NCI-H1092 treated with DMSO at 0.1 percent for 48 hours (cell line): ENCODE measurements at places on chromosomes 6 and 20.

DNA sequence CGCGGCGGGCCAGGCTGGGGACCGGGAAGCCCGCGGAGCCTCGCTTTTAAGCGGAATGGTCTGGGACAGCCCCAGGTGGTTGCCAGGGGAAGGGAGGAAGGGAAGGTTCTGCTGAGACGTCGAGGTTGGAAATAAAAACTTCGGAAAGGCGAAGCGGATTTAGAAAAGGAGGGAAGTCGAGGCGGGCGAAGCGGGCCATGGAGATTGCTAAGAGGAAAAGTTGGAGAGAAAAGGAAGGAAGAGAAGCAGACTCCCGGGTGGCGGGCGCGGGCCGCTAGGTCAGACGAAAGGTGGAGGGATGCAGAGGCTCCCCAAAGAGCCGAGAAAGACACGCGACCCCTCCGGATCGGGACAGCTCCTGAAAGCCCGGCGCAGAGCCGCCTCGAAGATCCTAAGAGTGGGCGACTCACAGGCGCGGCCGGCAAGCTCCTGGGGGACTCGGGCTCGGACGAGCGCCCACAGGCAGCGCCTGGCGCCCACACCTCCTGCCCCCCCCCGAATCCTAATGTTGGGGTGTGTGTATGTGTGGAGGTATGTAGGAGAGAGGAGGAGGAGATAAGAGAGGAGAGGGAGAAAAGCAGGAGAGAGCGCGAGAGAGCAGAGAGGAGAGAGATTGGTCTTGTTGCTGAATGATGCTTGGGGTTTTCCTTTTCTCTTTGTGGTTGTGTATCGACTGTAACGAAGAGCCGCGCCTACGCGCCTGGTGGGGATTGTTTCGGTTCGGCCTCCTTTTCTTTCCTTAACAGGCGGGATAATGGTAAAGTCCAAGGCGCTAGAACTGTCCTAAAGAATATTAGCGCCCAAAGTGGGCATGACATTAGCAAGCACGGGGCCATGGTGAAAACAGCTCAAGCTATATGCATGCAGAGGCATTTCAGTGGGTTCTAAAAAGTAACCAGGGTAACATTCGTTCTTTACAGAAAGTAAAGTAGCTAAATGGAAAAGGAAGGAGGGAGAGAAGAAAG is 1.5 kb downstream of the TFAP2B start:
- no peak for DNase-seq

DNA sequence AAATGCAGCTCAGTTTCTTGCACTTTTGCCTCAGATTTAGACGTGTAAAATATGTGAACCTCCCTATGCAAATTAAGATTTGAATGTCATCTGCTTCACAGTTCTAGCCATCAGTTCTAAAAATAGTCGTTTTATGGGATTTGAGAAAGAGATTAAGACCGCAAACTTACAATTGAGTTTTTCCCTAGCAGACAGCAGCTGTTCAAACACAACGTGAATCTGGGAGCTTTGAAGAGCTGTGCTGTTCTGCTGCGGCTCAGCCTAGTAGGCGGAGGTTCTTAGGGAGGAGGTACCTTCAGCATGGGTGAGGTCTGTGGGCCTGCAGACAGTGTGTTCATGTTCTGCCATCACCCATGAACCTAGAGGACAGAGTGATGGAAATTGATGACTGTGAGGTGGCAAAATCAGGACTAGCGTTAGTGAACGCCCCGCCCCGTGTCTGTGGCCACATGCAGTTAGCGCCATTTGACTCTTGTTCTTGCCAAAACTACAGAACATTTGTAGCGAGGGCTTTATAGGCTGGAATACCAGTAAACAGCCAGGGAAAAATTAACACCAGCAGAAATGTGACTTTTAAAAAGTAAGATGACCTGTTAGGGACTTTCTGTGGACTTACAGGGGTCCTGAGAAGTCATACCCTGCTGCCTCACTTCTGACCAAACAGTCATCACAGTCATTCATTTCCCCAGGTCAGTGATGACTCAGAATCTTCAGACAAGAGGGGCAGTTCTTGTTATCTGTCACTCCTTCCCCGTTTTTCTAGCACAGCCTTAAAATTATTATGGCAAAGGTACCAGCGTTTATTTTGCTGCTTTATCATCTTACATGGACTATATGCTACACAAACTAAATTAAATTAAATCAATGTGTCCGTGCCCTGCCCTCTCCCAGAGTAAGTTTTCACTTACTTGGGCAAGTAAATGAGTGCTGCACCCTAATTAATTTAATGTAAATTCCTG is 84.3 kb upstream of the TMEM181 start:
- peak; percentile 96 for DNase-seq

GRCh38 chr20:50679753-50680104 is 11.6 kb downstream of the RIPOR3 start:
- DNase-seq: no peak

GRCh38 chr6:144595266-144595665 is 310.1 kb downstream of the UTRN start:
- DNase-seq: no peak

DNA sequence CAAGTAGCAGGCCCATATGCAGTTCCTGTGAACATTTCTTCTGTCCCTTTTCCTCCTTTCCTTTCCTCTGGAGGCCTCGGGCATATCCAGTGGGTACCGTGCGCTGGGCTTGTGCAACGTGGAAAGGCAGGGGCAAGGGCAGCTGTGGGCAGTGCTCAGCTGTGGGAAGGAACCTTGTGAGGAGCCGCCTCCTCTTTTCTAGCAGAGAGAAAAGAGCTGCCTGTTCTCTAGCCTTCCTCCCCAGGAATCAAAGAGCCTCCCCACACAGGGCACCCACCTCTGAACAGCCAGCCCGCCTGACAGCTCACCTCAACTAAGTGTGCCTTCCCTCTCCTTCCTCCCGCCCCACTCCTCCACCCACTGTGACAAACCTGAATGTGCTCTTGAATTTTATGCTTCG is 143.3 kb upstream of the HDDC2 start:
- DNase-seq: no peak

DNA sequence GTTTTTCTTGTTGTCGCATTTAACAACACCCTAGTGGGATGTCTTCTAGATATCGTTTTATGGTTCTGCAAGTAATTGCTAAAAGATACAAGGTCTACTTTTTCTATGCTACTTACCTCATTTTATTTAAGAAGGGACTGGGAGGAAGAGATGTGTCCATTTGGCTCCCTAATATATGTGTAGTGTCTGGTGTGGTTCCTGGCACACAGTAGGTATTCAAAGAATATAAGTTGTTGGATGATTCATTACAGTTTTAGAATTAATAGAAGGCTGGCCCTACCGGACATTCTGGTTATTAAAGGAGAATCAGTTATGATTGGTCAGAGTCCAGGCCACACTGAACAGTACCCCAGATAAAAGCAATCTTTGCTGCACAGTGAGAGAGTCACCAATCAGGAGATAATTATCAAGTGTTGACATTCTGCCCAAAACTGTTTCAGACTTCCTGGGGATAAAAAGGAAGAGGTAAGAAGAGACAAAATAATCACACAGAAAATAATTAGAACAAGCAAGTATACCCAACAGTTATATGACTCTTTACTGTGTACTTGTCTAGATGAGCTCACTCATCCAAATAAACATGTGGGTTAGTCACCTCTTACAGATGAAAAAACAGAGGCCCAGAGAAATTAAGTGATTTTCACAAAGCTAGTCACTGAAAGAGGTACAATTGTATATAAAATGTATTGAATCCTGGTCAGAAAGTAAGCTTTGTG is 7.0 kb downstream of the TMEM244 start:
- no peak for DNase-seq

DNA sequence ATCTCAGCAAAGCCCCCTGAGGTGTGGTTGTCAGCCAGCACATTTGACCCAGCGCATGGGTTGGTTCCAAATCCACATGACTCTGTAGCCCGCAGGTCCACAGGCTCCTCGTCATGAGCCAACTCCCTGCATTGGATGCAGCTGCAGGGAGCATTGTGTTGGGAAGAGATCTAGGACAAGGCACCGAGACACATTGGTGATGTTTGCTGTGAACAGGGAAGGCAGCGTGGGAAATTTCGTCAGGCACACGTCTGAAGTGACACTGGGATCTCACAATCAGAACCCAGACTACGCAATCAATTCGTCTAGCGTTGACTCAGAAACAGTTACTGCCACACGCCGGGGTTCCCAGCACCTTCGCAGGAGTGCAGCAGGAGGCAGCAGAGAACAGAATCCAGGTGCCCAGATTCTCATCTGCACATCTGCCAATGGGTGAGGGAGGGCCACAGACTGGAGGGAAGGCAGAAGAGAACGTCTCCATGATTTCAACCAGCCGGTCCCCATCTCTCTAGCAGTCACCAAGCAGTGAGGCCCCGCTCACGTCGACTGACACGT is 177.0 kb downstream of the TTLL2 start:
- DNase-seq: peak; percentile 25

GRCh38 chr20:38207621-38208020 is 42.6 kb upstream of the TGM2 start:
- DNase-seq: no peak

DNA sequence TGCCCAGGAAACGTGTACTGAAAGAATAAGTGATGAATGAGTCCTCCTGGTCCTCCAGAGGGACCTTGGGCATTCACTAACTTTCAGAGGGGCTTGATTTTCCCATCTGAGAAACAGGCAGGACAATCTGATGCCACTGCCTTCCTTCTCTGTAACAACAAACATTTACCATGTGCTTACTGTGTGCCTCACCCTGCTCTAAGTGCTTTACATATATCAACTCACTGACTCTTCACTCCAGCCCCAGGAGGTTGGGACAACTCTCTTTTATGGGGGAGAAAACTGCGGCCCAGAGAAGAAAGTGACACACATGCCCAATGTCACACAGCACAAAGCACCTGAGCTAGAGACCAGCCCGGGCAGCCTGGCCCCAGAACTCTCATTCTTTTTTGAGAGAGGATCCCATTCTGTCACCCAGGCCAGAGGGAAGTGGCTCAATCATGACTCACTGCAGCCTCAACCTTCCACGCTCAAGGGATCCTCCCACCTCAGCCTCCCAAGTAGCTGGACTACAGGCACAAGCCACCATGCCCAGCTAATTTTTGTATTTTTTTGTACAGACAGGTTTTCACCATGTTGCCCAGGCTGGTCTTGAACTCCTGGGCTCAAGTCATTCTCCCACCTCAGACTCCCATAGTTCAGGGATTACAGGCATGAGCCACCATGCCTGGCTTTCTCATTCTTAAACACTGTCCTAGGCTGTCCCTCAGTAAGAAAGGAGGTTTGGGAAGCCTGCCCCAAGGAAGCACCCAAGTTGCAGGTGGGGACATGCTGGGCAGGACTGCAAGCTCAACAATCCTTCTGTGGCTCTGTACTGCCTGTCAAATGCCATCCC is 38.0 kb downstream of the NOL4L start:
- DNase-seq: no peak

DNA sequence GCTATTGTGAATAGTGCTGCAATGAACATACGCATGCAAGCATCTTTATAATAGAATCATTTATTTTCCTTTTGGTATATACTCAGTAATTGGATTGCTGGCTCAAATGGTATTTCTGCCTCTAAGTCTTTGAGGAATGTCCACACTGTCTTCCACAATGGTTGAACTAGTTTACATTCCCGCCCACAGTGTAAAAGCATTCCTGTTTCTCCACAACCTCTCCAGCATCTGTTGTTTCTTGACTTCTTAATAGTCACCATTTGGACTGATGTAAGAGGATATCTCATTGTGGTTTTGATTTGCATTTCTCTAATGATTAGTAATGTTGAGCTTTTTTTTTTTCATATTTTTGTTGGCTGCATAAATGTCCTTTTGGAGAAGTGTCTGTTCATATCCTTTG is 208.7 kb downstream of the PHF3 start:
- no peak for DNase-seq

GRCh38 chr20:50491926-50492634 is 18.1 kb upstream of the PTPN1 start:
- no peak for DNase-seq
